ENCODE measurements at places on chromosomes 5 and 9.

GRCh38 chr5:82799361-82800077, 277.7 kb downstream of the TMEM167A start:
- no peak for DNase-seq

DNA sequence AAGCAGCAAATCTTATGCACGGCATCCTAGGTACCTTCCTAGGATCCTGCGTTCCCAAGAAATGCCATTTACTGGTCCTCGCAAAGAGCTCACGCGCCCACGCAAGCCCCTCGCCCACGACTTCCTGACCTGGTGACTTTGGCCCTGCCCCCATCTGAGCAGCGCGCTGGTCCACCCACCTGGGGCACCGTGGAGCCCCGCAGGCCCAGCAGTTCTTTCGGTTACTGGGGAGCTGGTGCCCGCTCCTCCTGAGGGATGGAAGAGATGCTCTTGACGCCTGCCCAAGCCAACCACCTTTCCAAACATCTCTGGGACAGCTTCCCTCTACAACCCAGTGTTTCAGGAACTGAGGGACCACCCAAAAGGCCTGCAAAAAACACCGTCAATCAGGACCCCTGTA, 16.7 kb downstream of the EQTN start:
- DNase-seq: no peak

DNA sequence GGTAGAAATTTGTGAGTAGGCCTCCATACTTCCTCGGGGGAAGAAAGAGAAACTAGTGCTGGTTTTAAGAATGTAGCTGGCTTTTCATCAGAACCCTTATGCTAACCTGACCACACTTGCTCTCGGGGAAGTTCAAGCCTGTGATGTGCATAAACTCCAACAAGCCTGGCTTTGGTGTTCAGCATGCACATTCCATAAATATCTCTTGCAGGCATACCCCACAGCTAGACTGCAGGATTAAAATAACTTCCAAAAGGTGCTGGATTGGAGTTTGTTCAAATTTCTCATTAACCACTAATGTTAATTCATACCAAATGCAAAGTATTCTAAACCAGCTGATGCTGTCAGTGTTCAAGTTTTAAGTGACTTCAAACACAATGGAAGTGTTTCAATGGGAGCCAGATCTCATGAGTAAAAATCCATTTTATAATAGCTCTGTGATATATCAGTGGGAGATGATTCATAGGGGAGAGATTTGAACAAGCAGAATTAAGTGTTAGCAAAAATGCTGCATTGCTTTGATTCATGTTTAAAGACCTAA, 79.4 kb downstream of the NPR3 start:
- DNase-seq: no peak

GRCh38 chr9:114450181-114450580, 55.1 kb downstream of the WHRN start:
- no peak for DNase-seq

GRCh38 chr9:101791533-101791932, 53.1 kb upstream of the GRIN3A start:
- DNase-seq: no peak

GRCh38 chr9:100699668-100700067, 121.8 kb downstream of the CAVIN4 start:
- DNase-seq: no peak

GRCh38 chr5:173050791-173051190, 5.4 kb upstream of the CREBRF start:
- DNase-seq: no peak

DNA sequence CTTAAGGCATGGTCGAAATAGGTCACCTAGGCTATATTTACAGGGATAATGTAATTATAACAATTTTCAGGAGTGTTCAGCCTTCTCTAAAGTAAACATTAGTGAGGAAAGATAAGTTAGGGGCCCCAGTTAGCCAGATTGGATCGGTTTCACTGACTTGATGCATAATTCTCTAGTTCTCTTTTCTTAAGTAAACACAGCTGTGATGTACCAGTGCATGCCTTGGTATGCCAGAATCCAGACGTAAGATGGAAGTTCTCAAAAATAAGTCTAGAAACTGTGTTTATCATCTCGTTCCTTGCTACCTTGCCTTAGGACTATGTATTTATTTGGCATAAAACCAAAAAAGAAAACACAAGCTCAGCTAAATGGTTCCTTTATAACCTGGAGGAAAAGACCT, 442.2 kb upstream of the CLINT1 start:
- DNase-seq: no peak

DNA sequence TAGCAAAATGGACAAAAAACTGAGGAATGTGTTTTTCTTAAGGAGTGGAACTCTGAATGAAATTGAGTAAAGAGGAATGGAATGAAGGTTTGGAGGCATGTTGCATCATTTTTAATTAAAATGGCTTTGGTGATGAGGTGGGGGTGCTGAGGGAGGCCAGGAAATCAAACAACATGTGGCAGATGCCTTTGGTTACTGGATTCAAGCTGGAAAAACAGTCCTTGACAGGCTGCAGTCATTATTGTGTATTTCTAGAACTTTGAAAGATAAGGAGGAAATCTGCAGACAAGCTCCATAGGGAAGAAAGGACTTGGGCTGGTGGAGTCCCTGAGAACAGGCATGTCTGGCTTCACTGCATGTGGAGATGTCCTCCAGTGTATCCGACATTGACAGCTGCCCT, 203.5 kb upstream of the HAPLN1 start:
- no peak for DNase-seq

DNA sequence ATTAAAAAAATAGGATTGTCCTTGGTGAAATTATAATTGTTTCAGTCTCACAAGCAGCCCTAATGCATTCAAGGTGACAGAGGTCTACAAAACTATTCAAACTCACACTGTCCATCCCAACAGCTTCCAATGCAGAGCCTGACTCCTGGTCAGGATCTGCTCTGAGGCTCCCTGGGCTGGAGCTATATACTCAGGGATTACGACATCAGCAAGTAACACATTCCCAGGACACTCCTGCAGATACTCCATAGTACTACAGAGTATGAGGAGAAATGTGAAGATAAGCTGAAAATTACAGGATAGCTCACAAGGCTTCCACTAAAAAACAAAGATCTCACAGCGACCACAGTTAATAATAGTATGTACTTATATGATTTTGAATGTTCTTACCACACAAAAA, 130.1 kb downstream of the AUH start:
- DNase-seq: no peak

DNA sequence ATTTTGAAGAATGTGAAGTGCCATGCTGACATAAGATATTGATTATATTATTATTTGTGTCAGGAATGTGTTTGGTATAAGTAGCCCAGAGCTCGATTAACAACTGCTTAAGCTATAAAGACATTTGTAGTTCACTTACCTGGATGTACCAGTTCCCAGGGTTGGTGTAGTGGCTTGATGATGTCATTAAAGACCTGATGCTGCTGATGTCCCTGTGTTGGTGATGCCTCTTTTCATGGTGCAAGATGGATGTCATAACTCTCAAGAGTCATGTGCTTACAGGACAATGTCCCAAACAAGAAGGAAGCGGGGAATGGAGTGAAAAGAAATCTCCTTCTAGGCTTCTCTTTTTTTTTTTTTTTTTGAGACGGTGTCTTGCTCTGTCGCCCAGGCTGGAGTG, 11.5 kb upstream of the GDNF start:
- DNase-seq: no peak

DNA sequence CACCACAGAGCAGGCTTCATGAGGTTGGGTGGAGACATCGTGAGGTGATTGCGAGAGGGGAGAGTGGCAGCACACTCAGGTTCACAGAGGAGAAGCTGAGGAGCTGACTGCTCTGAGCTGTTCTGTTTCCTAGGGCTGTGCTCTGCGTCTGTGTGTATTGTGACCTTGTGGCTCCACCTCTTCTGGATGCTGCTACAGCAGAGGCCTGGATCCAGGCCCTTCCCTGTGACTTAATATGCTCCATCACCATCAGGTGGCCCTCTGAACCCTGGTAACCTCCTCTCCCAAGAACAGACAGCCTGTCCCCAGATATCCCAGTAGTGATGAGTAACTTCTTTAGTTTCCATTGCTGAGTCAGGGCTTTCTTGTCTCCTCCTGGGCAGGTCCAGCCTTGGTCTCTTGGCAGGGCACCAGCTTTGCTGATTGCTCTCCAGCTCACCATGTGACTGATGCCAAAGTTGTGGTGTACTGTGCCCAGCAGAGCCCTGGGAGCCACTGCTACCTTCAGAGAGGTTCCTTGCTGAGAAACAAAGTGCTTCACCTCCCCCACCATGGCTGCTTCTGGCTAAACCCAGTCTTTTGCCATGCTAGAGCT, 212.8 kb upstream of the CHD1 start:
- no peak for DNase-seq

- DNase-seq: no peak
Observed at GRCh38 chr9:75974016-75974766, 83.7 kb downstream of the PCSK5 start.
